ENCODE measurements at places on chromosomes 5 and 9.

GRCh38 chr5:181280251-181280762 lies 19.4 kb upstream of the TRIM52 start:
- DNase-seq = no peak

GRCh38 chr5:150092159-150092787 lies 5.9 kb upstream of the CSF1R start:
- DNase-seq = no peak

DNA sequence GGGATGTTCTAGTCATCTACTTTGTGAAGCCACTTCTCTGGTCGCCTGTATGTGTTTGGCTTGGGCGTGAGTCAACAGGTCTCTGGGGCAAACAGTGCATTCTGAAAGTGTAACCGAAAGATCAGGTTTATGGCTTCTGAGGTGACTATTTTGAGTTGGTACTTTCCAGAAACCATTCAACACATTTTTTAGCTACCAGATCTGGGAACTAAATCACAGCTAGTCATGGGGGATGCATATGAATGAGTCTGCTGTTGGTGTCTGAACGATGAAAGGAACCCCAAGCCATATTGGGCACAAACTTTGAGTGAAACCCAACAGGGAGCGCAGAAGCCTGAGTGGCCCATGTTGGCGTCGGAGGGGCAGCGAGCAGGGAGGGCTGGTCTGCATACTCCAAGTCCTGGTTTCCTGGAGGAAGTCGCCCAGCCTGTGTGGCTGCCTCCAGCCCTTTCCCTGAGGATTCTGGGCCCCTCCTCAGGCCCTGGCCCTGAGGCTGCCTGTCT lies 35.3 kb downstream of the UBE2QL1 start:
- DNase-seq = no peak

GRCh38 chr5:17218353-17219005 lies 1.0 kb downstream of the BASP1 start:
- no peak for DNase-seq

DNA sequence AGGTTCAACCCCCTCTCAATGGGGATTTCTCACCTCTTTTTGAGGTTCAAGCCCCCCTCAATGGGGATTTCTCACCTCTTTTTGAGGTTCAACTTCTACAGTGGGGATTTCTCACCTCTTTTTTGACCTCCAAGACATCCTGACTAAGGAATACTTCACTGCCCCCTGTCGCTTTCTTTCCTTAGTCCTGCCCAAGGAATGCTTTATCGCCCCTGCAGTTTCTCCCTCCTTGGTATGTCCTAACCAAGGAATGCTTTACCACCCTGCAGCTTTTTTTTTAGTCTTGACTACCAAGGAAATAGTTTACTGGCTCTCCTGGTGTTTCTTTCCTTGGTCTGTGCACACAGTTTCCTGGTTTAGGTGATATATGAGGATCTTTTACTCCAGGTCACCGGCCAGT lies 9.6 kb upstream of the IRGM start:
- no peak for DNase-seq

- DNase-seq = no peak
Observed at GRCh38 chr9:26551971-26552370, 340.6 kb downstream of the CAAP1 start.

DNA sequence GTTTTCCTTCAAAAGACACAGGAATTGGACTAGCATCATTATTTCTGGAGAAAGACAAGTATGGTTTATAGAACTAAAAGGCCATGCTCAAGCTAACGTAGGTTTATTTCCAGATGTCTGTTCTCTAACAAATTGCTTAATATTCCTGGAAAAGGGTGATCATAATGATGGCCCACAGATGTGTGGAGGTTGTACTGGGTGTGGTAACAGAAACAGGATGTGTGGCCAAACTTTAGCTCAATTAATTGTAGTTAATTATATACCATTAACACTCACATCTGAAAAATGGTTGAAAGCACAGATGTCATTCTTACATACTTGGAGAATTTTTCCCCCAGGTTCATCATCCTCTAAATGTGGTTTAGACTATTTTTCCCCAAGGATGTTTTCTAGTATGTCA lies 292.7 kb upstream of the RASA1 start:
- DNase-seq = no peak

DNA sequence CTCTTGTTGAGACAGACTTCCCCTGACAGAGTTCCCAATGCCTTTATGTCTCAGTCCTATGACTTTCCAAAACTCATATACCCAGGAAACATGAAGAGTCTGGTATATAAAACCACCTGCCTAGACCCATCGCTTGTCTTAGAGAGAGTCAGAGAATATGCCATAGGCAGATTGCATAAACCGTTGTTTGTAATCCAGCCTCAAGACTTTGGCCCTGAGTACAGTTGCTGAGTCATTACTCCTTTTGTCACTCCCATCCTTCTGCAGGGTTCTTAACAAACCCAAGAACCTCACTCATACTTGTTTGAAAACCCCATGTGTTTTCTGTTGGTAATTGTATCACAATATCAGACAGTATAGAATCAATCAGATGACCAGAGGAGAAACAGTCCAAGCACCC lies 616.3 kb downstream of the SLCO4C1 start:
- no peak for DNase-seq

DNA sequence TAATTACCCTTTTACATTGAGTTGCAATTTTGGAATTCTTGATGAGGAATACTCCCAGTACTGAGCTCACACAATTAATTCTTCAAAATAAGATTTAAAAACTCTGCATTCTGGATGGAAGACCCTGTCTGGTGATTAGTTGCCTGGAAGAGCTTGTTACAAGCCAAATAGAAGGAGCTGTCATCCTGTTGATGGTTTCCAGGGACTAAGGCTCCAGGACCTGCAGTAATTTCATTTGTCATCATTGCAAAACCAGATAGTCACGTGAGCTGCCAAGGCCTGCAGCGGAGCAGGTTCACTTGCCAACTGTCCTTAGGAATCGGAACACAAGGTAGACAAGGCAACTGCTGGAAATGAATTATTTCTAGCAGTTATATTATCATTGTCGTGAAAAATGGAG lies 597.7 kb downstream of the CCDC171 start:
- DNase-seq = no peak

- DNase-seq = no peak
Observed at GRCh38 chr5:162289489-162289888, 221.9 kb downstream of the GABRG2 start.

DNA sequence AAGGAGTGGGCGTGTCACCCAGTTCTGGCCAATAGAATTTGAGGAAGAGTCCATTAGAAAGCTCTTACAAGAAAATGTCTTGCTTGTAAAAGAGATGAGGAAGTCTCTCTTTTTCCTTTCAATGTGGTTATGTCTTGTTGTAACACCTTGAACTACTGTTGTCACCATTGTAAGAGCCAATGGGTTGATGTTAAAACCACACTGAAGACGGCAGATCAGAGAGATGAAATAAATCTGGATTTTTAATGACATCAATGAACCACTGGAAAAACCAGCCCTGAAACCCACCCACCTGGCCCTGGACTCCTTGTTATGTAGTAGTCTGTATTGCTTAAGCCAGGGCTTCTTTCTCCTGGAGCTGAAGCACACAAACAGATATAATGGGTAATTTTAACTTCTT lies 83.8 kb upstream of the ERCC6L2 start:
- DNase-seq = no peak

DNA sequence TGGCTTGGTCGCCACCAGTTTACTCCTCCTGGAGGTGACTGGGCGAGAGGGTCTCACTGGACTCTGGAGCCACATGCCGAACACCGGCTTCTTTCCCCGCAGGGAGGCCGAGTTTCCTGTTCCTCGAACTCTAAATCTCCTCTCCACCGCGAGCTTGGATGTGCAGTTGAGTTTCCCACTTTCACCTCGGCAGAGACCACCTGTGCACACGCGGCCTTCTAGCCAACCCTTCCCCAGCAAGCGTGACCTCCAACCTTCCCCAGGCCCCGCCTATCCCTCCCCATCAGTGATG lies 380.1 kb downstream of the IRX2 start:
- DNase-seq = no peak

GRCh38 chr5:134439210-134439654 lies 27.6 kb upstream of the CDKN2AIPNL start:
- no peak for DNase-seq

- DNase-seq = no peak
Observed at GRCh38 chr9:130751631-130752355, 58.2 kb downstream of the EXOSC2 start.

GRCh38 chr5:176941951-176942350 lies 42.8 kb upstream of the HK3 start:
- no peak for DNase-seq

DNA sequence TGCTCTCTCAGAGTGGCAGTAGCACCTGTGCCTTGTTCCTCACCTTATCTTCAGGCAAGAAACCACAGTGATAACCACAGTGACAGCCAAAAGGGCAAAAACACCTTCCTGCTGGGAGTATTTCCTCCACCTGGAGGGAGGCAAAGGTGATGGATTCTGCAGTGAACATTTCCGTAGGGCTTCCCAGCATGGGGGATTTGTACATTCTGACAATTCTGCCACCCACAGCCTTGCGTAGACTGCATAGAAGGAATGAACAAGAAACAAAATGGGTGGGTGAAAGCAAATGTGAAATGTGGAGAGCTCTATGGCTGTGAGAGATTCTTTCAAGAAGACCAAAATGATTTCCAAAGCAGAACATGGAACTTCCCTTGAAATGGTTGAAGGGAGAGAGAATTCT lies 111.4 kb downstream of the ZNF462 start:
- DNase-seq = no peak

- no peak for DNase-seq
Observed at GRCh38 chr5:72584466-72584865, 77.3 kb upstream of the ZNF366 start.

- no peak for DNase-seq
Observed at GRCh38 chr5:82597437-82597836, 319.3 kb upstream of the RPS23 start.

DNA sequence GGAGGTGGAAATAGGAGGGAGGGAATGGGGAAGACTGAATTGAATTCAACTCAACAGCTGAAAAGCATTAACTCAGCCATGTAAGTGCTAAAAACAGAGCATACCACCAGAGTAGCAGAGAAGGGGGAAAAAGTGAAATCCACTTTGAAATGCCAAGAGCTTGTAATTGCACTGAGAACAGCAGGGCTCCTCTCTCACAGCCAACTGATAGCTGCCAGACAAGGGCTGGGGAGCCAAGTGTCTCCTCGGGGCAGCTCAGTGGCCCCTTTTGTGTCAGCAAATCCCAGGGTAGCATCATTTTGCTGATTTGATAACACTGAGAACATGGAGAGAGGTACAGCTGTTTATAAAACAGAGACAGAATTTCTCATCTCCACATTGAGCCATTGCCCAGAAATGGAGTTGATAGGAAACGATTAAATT lies 182.5 kb downstream of the FRMD3 start:
- DNase-seq = no peak

DNA sequence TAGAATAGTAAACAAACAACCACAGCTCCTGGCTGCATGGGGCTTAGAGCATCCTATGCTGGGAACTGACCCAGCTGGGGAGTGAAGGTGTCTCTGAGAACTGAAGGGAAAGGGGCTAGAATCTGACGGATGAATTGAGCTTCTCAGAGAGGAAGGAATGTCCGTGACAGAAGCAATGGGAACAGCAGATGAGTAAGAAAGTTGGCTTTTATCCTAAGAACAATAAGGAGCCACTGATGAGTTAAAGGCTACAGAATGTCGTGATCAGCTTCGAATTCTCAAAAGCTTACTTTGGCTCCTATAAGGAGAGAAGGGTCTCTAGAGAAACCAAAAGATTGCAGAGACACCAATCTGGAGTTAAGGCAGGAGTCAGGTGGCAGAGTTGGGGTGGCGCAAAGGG lies 52.6 kb downstream of the EBF1 start:
- no peak for DNase-seq

- DNase-seq = no peak
Observed at GRCh38 chr9:69546265-69546664, 125.9 kb downstream of the APBA1 start.

- DNase-seq = no peak
Observed at GRCh38 chr9:133204335-133204992, 4.6 kb downstream of the OBP2B start.

GRCh38 chr9:4548811-4549725 lies 58.8 kb downstream of the SLC1A1 start:
- DNase-seq = no peak

- no peak for DNase-seq
Observed at GRCh38 chr5:40687321-40687720, 7.6 kb downstream of the PTGER4 start.

- DNase-seq = no peak
Observed at GRCh38 chr5:77832166-77832770, 56.1 kb upstream of the TBCA start.

DNA sequence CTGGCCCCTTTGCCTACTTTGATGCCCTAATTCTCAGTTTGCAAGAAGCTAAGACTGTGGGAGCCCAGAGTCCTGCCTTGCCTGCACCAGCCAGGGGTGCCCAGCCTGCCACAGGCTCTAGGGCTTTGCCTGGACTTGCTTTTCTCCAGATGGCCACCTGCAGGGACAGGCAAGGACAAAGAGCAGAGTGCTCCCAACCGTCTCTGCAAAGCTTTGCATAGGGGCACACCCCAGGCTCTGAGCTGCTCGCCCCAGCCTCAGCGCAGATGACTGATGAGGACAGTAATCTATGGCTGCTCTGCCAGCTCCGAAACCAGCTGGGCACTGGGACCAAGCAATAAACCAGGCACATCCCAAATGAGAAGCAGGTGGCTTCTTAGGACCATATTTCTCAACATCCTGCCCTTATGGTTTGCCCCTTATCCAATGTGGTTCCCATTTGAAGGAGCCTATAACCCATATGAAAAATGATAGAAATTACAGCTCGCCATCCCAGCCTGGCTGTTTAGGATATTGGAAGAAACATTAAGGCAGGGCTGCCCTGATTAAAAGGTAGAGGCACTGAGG lies 25.4 kb upstream of the TCF7 start:
- DNase-seq = no peak

DNA sequence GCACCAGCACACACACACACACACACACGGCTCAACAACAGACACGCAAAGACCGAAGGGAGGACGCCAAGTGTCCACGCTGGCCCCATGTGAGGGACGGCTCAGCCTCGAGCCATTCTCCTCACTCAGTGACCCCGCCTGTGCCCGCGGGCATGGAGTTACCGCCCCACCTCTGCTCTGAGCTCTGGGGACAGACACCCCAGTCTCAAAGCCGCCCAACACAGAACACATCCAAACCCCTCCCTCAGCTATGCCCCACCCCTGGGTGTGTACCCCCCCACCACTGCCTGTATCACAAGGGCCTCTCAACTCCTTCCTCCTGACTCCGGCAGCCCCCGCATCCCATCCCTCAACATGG lies 81.2 kb downstream of the CAMSAP1 start:
- no peak for DNase-seq

- no peak for DNase-seq
Observed at GRCh38 chr9:86361176-86361575, 7.0 kb upstream of the TUT7 start.

Data from stimulated activated CD4-positive, alpha-beta T cell treated with anti-CD3 and anti-CD28 coated beads, Interleukin-1b, Interleukin-23, amount 100 ng/mL, for 24 hours (primary cell).